Astrocyte (in vitro differentiated cells and primary cell): ENCODE measurements at places on chromosomes 1 and 21. TPM values are rescaled to one million over a fixed set of nuclear protein-coding genes. Genes with fewer than 3 reads are reported as not detected.

TEDDM1 gene
- not detected in 2 replicates for total RNA-seq

EFCAB14 gene
- total RNA-seq, result 47.3 and 50.7 TPM in 2 replicates

DNA sequence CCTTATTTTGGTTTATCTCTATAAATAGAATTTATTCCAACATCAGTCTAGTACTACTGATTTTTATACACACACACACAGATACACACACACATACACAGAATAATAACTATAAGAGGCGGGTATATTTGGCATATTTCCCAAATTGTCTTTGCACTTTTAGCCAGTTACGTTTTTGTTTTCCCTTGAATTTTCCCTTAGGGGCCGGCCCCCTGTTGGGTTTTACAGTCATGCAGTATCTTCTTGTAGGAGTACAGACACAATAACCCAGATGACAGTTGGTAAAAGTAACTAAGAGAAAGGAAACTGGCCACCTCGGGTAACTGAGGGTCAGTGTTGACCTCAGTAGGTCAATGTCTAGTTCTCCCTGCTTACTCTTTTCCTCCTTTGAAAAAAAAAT, 50.9 kb downstream of the DISP1 start:
- DNase-seq, result no peak

DNA sequence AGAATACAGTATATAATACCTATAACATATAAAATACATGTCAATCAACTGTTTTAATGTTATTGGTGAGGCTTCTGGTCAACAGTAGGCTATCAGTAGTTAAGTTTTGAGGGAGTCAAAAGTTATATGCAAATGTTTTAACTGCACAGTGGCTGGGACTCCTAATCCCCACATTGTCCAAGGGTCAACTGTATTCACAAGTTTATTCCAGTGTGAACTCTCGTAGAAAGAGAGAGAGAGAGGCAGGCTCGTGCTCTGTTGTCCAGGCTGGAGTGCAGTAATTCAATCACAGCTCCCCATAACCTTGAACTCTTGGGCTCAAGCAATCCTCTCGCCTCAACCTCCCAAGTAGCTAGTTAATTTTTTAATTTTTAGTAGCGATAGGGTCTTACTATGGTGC, 66.0 kb downstream of the NRIP1 start:
- no peak for DNase-seq

DNA sequence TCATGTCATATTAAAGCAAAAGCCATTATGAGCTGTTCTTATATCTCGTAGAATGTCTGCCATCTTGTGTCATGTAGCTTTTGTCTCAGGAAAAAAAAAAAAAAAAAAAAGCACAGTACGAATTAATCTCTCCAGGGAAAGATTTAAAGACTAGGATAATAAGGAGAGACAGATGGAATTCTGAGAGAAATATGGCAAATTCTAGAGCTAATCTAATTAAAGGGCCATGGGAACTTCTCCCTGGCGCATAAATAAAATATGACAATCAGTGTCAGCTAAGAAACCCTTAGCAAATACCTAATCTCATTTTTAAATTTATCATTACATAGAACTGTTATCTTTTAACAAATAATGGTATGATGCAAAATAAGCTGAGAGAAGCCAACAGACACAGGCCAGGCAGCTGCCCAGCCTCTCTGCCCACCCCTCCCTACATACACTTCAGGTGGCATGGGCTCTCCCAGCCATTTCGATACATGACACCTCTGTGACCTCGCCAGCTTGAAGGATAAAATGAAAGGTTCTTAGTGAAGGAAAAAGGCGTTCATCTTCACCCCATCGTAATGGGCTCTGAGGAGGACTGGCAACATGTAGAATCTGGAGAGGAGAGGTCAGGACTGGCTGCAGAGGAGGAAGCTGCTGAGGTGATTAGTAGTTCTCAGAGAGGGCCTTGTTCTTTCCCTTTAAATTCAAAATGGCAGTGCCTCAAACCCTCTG, 39.8 kb downstream of the DISC1 start:
- DNase-seq, result no peak

DNA sequence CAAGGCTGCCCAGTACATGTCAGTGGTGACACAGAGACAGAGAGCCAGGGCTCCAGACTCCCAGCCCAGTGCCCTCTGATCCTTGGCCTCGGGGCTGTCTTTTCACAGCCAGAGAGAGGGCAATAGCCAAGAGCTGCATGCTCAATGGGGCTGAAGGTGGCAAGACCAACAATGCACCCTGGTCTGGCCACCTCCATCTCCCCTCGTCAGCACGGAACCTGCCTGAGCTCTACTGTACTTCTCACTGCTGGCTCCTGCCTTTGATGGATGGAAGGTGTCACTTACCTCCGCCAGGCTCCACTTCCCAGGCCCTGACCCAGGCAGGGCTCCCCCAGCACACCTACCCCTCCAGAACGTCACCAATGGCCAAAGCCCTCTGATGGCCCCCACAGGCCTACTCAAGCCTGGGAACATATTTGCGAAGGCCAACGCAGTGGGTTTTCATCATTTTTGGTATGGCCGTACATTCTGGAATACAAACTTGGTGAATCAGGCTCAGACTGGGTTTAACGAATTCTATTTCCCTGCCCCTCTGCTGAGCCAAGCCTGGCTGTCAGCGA, 88.1 kb downstream of the DMRTB1 start:
- no peak for DNase-seq

DNA sequence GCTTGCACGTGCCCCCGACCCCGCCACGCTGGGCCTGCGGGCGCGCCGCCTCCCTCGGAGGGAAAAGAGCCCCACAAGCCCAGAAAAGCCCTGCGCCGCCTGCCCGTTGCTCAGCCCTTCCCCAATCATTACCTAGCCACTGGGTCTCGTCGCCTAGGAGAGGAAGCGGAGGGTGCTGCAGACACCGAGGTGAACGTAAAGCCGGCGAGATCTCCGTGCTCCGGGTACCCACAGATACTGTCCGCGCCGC, at the start of gene ENO1:
Gene ENO1 (minus strand): TSS at position 239 of the 250 bp plus-strand sequence. CDS start 3,778 bp downstream, outside the sequence.
- no peak for DNase-seq

DNA sequence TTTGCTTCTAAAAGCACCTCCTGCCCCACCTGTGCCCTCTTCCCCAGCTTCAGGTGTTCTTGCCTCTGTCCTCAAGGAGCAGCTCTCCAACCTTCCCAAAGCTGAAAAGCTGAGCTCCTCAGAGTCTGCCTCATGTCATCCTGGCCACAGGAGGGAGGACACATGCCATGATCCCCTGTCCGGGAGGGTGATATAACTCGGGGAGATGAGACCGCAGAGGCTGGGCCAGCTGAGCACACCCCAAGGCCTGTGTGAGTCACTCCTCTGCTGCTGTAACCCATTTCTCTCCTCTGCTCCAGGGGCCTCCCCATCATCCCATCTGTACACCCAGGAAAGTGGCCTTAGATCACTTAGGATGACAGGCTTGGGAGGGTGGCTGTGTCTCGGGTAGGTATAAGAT, 49.8 kb downstream of the EPHB2 start:
- no peak for DNase-seq

- no peak for DNase-seq
These were observed 54.6 kb upstream of the RWDD3 start for GRCh38 chr1:95179205-95179986.

DNA sequence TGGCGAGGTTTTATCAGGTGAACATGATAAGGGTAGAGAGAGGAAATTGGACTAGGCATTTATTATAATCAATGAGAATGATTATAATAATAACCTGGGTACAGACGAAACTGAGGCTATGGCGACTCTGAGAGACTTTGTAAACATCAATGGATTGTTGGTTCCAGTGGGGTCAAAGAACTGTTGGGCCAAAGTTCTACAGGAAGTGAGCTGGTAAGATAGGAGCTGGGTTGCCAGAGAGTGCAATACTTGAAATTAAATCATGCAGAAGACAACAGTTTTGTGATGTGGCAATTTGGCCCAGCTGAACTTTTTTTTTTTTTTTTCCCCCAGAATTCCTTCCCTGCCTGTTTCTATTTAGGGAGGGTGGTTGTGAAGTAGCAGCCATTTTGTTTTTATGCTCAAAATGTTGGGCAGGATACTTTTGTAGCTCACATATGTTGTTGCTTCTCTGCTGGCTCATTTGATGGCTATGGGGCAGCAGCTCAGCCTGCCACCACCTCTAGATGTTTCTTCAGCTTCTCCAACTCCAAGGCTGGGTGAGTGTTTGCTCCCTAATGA, 286.5 kb upstream of the B3GALT2 start:
- no peak for DNase-seq

DNA sequence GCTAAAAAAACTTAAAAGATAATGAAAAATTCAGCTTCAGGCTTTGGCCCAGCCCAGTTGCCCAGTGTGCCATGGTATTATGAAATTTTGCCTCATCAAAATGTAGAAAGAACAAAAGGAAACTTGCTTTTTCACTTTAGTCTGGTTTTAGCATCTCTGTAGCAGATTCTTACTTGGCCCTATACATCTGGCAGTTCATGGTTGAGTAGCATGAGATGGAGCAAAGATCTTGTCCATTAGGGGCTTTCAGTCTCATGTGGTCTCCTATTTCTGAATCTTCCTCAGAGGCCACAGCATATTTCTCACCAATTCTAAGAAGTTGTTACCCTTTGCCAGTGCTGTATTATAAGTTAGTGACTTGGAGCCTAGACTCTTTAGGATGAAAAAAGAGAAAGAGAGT, 58.5 kb downstream of the ATP2B4 start:
- no peak for DNase-seq

DNA sequence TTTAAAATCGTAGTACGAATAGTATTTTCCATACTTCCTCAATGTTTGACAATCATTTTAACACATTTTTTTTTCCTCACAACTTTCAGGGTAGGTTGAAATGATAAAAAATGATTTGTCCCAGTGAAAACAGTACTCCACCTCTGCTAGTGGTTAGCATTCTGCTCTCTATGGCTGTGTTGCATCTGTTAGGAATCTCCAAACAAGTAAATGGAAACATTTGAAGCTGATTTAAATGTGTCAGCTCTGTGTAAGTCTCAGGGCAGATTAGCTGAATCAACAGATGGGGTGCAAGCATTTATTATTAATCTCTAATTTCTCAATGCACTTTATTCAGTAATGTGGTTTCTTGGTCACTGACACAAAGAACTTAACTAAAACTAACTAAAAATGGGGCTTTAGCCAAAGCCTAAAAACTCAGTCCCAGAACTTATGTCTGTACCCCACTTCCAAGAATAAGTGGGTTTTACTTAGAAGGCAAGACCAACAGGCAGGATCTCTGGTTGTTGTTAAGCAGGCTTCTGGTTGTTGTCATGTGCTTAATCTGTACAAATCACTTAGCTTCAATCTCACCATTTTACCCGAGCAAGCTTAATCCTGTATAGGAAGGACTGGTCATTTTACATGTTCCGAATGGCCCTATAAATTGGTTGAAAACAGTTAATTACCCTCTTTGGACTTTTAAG, 67.8 kb downstream of the PRRX1 start:
- DNase-seq, result no peak
